ENCODE measurements at places on chromosomes 4 and X.

DNA sequence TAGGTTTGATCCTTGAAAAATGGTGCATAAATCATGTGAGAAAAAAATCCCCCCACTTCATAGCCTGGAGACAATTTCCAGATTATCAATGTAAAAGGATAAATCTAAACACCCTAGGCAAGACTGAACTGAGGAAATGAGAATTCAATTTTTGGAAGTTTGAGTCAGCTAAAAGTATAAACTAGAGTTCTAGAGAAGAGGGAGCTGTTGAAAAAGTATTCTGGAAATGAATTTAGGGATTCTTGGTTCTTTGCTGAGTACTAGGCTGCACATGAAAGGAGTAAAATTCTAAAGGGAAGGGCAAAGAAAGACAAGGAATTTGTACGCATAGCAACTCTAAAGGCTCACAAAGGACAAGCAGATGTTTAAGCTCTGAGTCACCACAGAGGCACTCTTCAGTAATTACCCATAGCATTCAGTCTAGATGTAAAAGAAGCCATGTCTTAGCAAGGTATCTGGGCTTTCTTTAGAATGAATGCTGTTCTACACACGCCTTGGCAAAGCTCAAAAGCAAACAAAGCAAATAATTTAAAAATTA is 896.5 kb downstream of the PDHA2 start:
- no peak for DNase-seq

DNA sequence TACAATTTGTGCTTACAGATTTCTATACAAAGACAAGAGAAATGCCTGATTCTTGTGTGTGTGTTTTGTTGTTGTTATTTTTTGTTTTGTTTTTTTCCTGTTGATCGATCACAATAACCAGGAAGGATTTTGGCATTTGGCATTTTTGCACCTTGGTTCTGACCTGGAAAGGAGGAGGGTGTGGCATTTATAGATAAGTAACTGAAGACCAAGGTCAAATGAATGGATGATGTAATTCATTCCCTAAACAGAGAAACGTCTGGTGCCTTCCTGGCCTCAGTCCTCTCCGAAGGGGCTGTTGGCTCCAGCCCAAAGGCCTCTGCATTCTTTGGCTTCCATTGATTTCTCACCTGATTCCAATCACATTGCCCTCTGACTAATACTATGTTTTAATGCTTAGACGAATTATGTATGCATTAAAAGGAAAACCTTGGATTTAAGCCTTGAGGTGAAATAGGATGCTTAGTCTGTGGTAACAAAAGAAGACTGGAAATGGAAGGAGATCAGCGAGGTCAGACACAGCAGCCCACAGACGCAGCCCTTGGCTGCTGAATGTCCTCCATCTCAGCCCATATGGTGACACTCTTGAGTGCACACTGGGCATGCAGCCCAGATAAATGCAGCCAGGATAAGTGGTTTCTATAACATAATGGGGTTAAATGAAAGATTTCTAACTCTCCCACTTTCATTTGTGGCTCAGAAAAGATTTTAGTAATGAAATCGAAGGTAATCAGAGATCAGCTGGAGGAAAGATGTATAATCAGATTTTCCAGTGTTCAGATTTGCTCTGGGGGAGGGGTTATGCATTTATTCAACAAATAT is 60.5 kb upstream of the TRIM2 start:
- DNase-seq: no peak

GRCh38 chr4:128481752-128482480 is 194.3 kb upstream of the PGRMC2 start:
- DNase-seq: no peak

GRCh38 chrX:79065696-79066095 is 78.8 kb upstream of the GPR174 start:
- no peak for DNase-seq

GRCh38 chrX:36577006-36577405 is 431.2 kb upstream of the FAM47C start:
- no peak for DNase-seq

GRCh38 chrX:85026170-85026569 is 22.5 kb downstream of the APOOL start:
- DNase-seq: no peak

DNA sequence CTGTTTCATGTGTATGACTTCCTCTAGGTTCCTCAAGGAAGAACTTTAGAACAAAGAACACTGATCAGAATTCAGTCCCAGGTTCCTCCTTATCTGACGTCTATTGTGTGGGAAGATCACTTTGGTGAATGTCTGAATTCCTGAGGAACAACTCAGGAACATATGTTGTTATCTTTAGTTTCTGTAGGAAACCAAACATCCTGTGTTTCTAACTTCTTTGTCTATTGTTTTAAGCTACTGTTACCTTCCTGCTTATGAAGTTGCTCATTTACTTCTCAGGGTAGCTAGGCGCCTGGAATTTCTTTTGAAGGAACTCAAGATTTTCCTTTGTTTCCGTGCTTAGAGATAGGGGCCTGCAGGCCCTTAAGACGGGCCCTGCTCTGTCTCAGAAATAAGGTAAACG is 46.2 kb downstream of the MAGEB5 start:
- no peak for DNase-seq

DNA sequence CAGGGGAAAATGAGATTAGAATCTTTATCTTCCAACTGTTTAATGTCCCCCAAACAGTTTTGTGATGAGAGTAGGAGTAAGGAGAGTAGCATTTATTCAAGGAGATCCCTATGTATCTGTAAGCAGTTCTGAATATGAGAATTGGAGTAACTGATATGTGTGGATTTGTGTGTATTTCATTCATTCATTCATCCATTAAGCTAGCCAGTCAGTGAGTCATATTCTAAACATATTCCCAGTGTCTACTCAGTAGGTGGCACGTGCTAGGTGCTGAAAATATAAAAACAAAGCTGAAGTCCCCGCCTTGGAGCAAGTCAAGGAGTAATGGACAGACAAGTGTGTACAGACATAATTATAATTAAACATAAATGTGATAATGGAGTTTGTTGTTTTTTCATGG is 12.4 kb upstream of the STX18 start:
- DNase-seq: no peak

Data from stimulated activated CD4-positive, alpha-beta T cell treated with anti-CD3 and anti-CD28 coated beads, Interleukin-12 subunit alpha, Interleukin-12 subunit beta, amount 100 ng/mL, for 48 hours (primary cell).